ENCODE measurements at places on chromosomes 6 and 20.

DNA sequence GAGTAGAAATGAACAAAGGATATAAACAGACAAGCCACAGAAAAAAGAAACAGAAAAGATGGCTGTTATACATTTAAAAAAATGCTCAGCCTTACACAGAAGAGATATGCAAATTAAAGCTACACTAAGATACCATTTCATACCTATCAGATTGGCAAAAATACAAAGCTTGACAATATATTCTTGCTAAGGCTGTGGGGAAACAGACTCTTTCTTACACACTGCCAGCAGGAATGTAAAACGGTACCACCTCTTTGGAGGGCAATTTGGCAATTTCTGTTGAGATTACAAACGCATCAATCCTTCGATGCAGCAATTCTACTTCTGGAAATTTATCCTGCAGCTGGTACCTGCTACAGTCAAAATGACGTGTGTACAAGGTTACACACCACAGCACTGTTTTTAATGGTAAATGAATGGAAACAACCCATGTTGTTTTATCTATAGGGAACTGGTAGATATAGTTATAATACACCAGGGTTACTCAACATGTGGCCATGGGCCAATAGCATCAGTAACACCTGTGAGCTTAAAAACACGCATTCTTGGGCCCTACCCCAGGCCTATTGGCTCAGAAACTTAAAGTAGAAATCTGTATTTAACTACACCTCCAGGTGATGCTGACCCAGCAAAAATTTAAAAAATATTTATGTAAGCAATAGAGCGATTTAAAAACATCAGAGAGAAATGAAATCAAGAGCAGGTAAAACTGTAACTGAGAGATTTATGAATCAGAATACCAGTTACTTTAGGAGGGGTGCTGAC is 53.3 kb downstream of the TRAM2 start:
- no peak for DNase-seq

GRCh38 chr20:32507998-32508774 is 76.9 kb downstream of the NOL4L start:
- DNase-seq = no peak

- DNase-seq = no peak
Measured at GRCh38 chr6:3263096-3263495, 4.3 kb downstream of the PSMG4 start.

DNA sequence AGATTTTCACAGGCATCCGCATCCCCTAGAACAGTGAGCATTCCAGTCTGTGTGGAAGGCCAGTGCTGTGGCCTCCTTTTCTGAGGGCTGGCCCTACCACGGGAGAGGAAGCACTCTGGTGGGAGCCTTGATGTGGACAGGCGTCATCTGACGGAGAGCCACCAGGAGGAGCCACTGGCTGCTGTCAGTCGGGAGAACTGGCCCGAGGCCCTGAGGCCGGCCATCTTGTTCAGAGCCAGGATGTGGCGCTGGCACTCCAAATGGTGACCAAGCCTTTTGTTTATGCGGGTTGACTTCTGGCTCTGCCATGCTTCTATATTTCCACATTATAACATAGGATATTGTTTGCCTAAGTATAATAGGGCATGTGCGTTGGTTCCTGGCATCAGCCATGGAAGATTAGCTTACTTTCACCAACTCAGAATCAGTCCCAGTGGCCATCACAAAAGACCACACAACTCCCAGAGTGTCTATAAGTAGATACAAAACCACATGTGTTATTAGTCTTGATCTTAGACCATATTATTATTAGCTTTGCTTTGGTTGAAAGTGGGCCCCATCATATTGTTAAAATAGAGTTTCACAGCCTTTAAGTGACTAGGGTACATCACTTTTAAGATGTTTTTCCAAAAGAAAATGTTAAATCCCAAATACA is 273.9 kb upstream of the TAB2 start:
- DNase-seq = peak; percentile 60

DNA sequence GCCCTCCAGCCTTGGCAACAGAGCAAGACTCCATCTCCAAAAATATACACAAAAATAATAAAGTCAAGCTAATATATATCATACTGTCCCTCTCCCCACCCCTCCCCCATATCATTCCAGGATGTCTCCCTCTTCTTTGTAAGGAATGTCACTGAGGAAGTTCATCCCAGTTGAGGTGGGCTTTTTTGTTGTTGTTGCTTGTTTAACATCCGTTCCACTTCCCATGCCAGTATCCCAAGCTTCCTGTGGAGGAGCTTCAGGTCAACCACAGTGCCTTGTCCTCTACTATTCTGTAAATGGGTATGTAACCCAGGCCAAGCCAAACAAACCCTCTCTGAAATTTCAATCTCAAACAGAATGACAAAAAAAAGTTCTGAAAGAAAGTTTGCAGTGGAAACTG is 19.0 kb upstream of the PTPN1 start:
- DNase-seq = no peak

DNA sequence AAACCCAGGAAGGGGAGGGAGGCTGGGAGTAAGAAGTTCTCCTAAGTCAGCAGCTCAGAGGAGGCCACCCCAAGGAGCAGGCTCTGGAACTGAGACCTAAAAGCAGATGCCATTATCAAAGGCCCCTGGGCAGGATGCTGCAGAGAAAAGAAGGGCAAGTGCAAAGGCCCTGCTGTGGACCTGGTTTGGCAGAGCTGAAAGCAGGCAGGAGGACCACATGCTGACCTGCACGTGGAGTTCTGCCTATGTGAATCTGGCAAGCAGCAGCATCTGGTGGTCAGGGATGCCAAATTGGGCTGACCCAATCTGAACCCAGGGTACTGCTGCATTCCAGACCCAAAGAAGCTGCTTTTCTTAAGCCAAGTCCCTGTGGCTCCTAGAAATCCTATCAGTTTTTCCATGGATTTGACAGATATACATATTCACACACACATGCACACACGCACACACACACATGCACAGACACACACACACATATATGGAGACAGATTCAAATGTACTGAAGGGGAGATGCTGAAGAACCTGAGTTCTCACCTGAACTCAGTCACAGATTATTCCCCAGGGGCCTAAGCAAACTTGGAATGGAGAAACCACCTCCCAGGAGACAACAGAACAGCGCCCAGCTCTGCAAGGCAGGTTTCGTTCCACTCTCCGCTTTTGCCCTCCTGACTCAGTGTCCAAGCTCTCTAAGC is 119.9 kb downstream of the FOXA2 start:
- no peak for DNase-seq

Measured in iPS-NIHi11 (cell line).